ENCODE measurements at places on chromosomes 3 and 15. TPM values are rescaled to one million over a fixed set of nuclear protein-coding genes. Genes with fewer than 3 reads are reported as not detected.

- peaks cover 40% of the 10 kb centered on the region for H3K4me1 ChIP-seq
- no peak overlapping the region for H3K27ac ChIP-seq
- H3K27me3 ChIP-seq, result no peaks in the 10 kb centered on the region
- DNase-seq, result no peak
- no peaks in the 10 kb centered on the region for H3K36me3 ChIP-seq
These were observed 87.7 kb downstream of the XXYLT1 start for GRCh38 chr3:195183071-195183776.

DNA sequence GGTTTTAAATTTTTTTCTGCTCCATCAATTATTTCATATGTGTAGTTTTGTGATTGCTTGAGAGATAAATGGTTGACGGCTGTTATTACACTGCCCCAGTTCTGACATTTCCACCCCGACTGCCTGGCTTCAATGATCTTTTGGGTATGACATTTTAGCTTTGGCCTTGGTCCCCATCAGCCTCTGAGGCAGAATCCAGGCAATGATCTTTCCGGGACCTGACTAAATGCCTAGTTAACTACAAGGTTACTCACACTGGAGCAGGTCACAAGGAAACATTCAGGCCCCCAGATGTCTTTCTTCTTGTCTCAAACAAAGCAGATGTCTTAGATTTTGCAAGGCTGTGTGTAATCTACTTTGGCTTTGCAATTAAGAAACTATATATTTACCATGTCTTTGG is 61.1 kb upstream of the TMCO5A start:
- no peaks in the 10 kb centered on the region for H3K4me1 ChIP-seq
- no peak overlapping the region for H3K27ac ChIP-seq
- no peaks in the 10 kb centered on the region for H3K36me3 ChIP-seq
- no peaks in the 10 kb centered on the region for H3K27me3 ChIP-seq

GRCh38 chr3:45054196-45054857 is 28.2 kb downstream of the CLEC3B start:
- no peak overlapping the region for H3K4me3 ChIP-seq
- no peaks in the 10 kb centered on the region for H3K27me3 ChIP-seq
- H3K36me3 ChIP-seq, result no peaks in the 10 kb centered on the region

DNA sequence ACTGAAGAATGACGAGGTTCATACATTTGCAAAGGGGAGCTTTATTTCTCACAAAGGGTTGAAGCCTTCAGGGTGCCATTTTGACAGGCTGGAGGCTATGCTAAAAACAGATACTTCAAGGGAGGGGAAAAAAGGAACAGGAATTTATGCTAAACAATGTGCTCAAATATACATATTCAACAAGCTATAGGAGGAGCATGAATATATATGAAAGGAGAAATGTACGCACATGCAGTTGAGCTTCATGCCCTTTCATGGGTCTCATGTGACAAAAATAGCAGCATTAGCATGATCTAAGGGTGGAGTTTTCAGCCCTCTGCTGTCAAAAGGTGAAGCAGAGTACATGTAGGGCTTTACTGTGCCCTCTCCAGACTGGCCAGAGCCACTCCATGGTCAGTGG is 44.3 kb upstream of the FSIP1 start:
- no peak overlapping the region for H3K4me3 ChIP-seq
- no peaks in the 10 kb centered on the region for H3K36me3 ChIP-seq
- no peak for DNase-seq
- H3K4me1 ChIP-seq, result no peaks in the 10 kb centered on the region
- no peak overlapping the region for H3K27ac ChIP-seq

GRCh38 chr3:183766107-183766506 is 59.3 kb downstream of the MAP6D1 start:
- peaks cover 25% of the 10 kb centered on the region for H3K36me3 ChIP-seq
- H3K4me1 ChIP-seq, result peaks cover 10% of the 10 kb centered on the region
- DNase-seq, result no peak
- H3K27me3 ChIP-seq, result no peaks in the 10 kb centered on the region
- H3K27ac ChIP-seq, result no peak overlapping the region
- no peak overlapping the region for H3K4me3 ChIP-seq

DNA sequence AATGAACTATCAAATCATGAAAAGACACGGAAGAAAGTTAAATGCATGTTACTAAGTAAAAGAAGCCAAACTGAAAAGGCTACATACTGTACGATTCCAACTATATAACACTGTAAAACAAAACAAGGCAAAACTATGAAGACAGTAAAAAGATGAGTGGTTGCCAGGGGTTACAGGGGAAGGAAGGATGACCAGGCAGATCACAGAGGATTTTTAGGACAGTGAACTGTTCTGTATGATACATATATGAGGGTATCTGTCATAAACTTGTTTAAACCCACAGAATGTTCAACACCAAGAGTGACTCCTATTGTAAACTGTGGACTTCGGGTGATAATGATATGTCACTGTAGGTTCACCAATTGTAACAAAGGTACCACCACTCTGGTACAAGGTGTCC is 60.6 kb downstream of the CHSY1 start:
- peaks cover 34% of the 10 kb centered on the region for H3K4me1 ChIP-seq
- H3K4me3 ChIP-seq, result no peak overlapping the region
- no peak for DNase-seq
- no peaks in the 10 kb centered on the region for H3K36me3 ChIP-seq
- H3K27me3 ChIP-seq, result no peaks in the 10 kb centered on the region
- H3K27ac ChIP-seq, result no peak overlapping the region

- H3K27ac ChIP-seq, result no peak overlapping the region
- no peak for DNase-seq
- no peak overlapping the region for H3K4me3 ChIP-seq
- H3K36me3 ChIP-seq, result no peaks in the 10 kb centered on the region
- H3K27me3 ChIP-seq, result peaks cover 5% of the 10 kb centered on the region
- H3K4me1 ChIP-seq, result no peaks in the 10 kb centered on the region
These were observed 53.8 kb downstream of the MGLL start for GRCh38 chr3:127768346-127769008.

DNA sequence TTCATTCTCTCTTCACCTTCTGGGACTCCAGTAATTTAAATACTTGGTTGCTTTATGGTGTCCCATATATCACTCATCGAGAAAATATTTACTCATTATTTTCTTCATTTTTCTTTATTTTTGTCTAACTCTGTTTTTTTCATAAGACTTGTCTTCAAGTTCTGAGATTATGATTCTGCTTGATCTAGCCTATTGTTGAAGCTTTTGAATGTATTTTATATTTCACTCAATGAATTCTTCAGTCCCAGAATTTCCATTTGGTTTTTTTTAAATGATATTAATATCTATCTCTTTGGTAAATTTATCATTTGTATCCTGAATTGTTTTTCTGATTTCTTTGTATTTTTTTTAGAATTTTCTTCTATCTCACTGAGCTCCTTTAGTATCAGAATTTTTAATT is 117.0 kb downstream of the LRRK1 start:
- no peaks in the 10 kb centered on the region for H3K4me1 ChIP-seq
- no peak overlapping the region for H3K4me3 ChIP-seq
- H3K27ac ChIP-seq, result no peak overlapping the region
- no peak for DNase-seq
- no peaks in the 10 kb centered on the region for H3K36me3 ChIP-seq
- peaks cover 10% of the 10 kb centered on the region for H3K27me3 ChIP-seq

Gene GOLGA8M
- 2.8 TPM for total RNA-seq

- H3K4me1 ChIP-seq, result no peaks in the 10 kb centered on the region
- no peaks in the 10 kb centered on the region for H3K36me3 ChIP-seq
- H3K27me3 ChIP-seq, result no peaks in the 10 kb centered on the region
- DNase-seq, result no peak
These were observed 51.9 kb downstream of the SPSB4 start for GRCh38 chr3:141103067-141103466.

Gene ZBTB47
- total RNA-seq, result 0.80 TPM

Gene LIPC
- 0.61 TPM for total RNA-seq

Gene ROPN1B
- 0.25 TPM for total RNA-seq

DNA sequence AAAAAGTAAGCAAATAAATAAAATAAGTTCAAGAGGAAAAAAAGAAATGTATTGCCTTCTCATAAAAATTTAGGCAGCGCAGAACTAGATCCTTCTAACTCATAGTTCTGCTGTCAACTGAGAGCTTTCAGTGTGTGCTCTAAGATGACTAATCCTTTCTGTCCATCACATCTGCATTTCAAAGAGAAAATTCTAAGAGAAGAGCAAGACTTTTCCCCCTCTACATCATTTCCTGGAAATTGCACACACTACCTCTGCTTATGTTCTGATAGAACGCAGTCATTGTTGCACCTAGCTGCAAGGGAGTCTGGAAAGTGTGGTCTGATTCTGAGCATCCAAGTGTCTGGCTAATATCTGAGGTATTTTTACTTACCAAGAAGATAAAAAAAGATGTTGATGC is 39.6 kb upstream of the SLCO3A1 start:
- H3K27me3 ChIP-seq, result peaks cover 4% of the 10 kb centered on the region
- no peak overlapping the region for H3K27ac ChIP-seq
- no peak for DNase-seq

- DNase-seq, result no peak
- no peaks in the 10 kb centered on the region for H3K36me3 ChIP-seq
- no peak overlapping the region for H3K27ac ChIP-seq
- H3K4me3 ChIP-seq, result no peak overlapping the region
These were observed 56.6 kb upstream of the TNIK start for GRCh38 chr3:171516765-171517164.

Gene OSBPL10
- not detected for total RNA-seq

Gene KIF23
- 0.71 TPM for total RNA-seq

Gene RBP2
- total RNA-seq, result not detected

DNA sequence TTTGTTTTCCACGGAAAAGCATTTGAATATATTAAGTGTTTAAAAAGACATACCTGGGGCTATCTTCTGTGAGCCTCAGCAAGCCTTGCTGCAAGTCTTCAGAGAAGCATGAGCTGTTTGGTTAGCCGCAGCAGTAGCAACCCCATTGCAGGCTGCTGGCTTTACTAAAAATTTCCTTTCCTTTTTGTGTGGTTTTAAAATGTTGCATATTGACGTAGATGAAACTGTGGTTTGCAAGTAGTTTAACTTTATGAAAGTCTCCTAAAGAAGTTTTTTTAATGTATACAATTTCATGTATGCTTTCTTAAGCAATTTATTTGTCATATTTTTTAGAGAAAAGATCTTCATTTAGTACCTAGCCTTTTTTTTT is at the start of gene GPR171:
Gene GPR171 (minus strand): TSS at position 166 of the 370 bp plus-strand sequence. CDS start 3,830 bp downstream, outside the sequence.
- peak within 1 kb of the TSS; percentile 78 for H3K27ac ChIP-seq
- H3K36me3 ChIP-seq, result peaks cover 11% of the 10 kb centered on the region
- peaks cover 38% of the 10 kb centered on the region for H3K4me1 ChIP-seq
- peak; percentile 59 for DNase-seq
- H3K4me3 ChIP-seq, result peak within 1 kb of the TSS; percentile 61

- no peak for DNase-seq
- H3K27ac ChIP-seq, result no peak overlapping the region
- H3K4me3 ChIP-seq, result no peak overlapping the region
- H3K4me1 ChIP-seq, result no peaks in the 10 kb centered on the region
- H3K27me3 ChIP-seq, result peaks cover 2% of the 10 kb centered on the region
These were observed 71.3 kb upstream of the VEPH1 start for GRCh38 chr3:157574531-157574930.

DNA sequence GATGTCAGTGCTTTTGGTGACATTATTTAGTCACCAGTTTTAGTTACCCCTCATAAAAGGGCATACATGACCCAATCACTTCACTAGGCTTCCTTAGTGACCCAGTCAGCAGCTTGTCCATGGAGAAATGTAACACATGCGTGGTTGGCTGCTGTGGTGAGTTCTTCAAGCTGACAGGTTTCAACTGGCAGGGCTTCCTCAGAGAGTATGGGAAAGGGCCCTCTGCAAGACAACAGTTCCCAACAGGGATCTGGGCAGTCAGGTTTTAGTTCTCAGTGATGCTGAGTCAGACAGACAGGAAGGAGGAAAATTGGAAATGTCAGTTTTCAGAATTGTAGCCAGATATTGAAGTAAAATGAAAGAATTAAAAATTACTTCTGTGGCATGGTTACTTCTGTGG is 282.5 kb downstream of the TBL1XR1 start:
- no peaks in the 10 kb centered on the region for H3K36me3 ChIP-seq
- no peak overlapping the region for H3K27ac ChIP-seq
- DNase-seq, result no peak
- no peaks in the 10 kb centered on the region for H3K27me3 ChIP-seq
- H3K4me3 ChIP-seq, result no peak overlapping the region

Gene CD80
- total RNA-seq, result 0.17 TPM

DNA sequence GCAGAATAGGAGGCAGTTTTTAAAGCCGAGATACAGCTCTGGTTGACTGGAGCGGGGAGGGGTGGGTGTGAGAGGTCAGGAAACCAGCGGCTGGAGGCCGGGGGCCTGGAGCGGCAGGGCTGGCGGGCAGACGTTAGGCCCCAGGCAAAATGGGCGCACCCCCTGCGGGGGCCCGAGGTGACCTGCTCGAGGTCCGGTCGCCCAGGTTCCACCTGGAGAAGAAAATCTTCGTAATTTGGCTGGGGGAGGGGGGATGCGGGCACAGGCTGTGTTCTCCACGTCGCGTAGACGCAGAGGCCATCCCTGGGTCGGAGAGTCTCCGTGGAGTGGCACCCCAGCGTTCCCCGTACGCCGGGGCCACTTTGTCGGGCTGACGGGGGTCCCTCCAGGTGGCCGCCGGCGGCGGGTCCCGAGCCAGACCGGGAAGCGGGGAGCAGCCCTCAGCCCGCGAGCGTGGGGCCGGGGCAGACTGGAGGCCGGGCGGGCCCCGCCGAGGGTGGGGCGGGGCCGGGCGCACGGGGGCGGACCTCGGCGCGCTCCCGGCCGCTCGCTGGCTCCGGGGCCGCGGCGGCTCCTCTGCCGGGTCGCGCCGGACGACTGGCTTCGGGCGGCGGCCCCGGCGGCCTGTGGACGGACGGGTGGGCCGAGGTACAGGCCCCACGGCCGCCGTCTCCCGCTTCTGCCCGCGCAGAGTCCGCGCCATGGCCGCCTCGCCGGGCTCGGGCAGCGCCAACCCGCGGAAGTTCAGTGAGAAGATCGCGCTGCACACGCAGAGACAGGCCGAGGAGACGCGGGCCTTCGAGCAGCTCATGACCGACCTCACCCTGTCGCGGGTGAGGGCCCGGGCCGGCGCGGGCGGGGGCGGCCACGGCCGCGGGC is at the start of gene CRTC3:
Gene CRTC3 (plus strand): TSS at position 553 of the 879 bp plus-strand sequence. CDS start 149 bp downstream, at position 702.
- peaks cover 36% of the 10 kb centered on the region for H3K4me1 ChIP-seq
- H3K4me3 ChIP-seq, result peak within 1 kb of the TSS; percentile 94
- DNase-seq, result peak; percentile 57
- no peaks in the 10 kb centered on the region for H3K36me3 ChIP-seq

Gene DUOXA2
- total RNA-seq, result not detected
